Stimulated activated CD4-positive, alpha-beta T cell treated with anti-CD3 and anti-CD28 coated beads, Interleukin-2, amount 100 ng/mL, for 24 hours (primary cell): ENCODE measurements at places on chromosomes 5 and 9.

- no peak for DNase-seq
These were observed 51.5 kb downstream of the FGF1 start for GRCh38 chr5:142634216-142635011.

- DNase-seq: no peak
These were observed 186.7 kb upstream of the DAPK1 start for GRCh38 chr9:87310827-87311523.

- no peak for DNase-seq
These were observed 77.3 kb upstream of the ATP10B start for GRCh38 chr5:160929360-160929759.

GRCh38 chr5:108266242-108266641, 115.7 kb downstream of the FBXL17 start:
- DNase-seq: no peak

- DNase-seq: no peak
These were observed 64.8 kb downstream of the CARTPT start for GRCh38 chr5:71783891-71784290.
